ENCODE measurements at places on chromosomes 3 and 15. TPM values are rescaled to one million over a fixed set of nuclear protein-coding genes. Genes with fewer than 3 reads are reported as not detected.

- no peak overlapping the region for H3K27ac ChIP-seq
- H3K36me3 ChIP-seq = no peaks in the 10 kb centered on the region
- H3K4me1 ChIP-seq = 0 out of 2 replicates have a peak, but pooled peaks cover 3% of the 10 kb centered on the region
- no peak overlapping the region for H3K4me3 ChIP-seq
Measured at GRCh38 chr15:70339571-70340493, 242.1 kb upstream of the TLE3 start.

DNA sequence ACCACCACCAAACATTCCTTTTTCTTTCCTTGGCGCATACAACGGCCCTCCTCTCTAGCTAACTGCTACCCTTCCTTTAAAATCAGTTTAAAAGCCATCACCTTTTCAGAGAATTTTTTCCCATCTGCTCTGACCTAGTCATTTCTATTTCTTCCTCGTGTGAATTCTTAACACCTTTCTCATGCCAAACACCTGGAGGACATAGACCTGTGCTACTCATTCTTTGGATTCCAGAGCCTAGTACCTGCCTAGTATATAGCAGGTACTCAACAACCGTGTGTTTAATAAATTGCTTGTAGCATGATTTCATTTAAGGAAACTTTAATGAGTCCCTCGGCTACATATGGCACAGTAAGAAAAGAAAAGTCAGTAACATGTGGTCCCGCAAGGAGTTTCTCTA is 2.0 kb upstream of the TPM1 start:
- no peak overlapping the region for H3K4me3 ChIP-seq
- H3K27me3 ChIP-seq = peaks cover 15% of the 10 kb centered on the region
- DNase-seq = no peak
- no peaks in the 10 kb centered on the region for H3K4me1 ChIP-seq
- H3K36me3 ChIP-seq = no peaks in the 10 kb centered on the region

GRCh38 chr3:123286308-123287023 is 84.7 kb downstream of the SEC22A start:
- no peak overlapping the region for H3K27ac ChIP-seq
- no peaks in the 10 kb centered on the region for H3K36me3 ChIP-seq
- no peaks in the 10 kb centered on the region for H3K4me1 ChIP-seq
- no peak overlapping the region for H3K4me3 ChIP-seq
- no peak for DNase-seq

- H3K27ac ChIP-seq = no peak overlapping the region
- H3K4me1 ChIP-seq = no peaks in the 10 kb centered on the region
- no peak overlapping the region for H3K4me3 ChIP-seq
- no peak for DNase-seq
- H3K36me3 ChIP-seq = no peaks in the 10 kb centered on the region
- H3K27me3 ChIP-seq = no peaks in the 10 kb centered on the region
Measured at GRCh38 chr15:83585601-83586335, 68.2 kb upstream of the ADAMTSL3 start.

DNA sequence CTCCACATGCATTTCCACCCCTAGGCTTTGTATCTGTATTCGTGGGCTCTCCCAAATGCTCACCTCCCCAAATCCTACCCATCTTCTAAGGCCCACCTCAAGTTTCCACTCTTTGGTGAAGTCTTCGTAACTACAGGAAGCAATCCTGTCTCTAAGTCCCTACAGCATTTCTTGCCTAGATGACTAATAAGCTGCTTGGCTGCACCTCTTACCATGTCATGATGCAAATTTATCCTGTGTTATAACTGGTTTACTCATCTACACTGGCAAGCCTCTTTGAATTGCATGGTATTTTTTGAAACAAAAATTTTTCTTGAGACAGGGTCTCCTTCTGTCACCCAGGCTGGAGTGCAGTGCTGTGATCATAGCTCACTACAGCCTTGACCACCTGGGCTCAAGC is 73.3 kb downstream of the SETMAR start:
- H3K36me3 ChIP-seq = no peaks in the 10 kb centered on the region
- no peak for DNase-seq
- H3K4me3 ChIP-seq = no peak overlapping the region
- no peaks in the 10 kb centered on the region for H3K4me1 ChIP-seq
- H3K27me3 ChIP-seq = no peaks in the 10 kb centered on the region

GRCh38 chr3:69490971-69491370 is 105.1 kb upstream of the FRMD4B start:
- no peak overlapping the region for H3K27ac ChIP-seq
- no peaks in the 10 kb centered on the region for H3K4me1 ChIP-seq
- no peaks in the 10 kb centered on the region for H3K36me3 ChIP-seq
- no peak for DNase-seq

DNA sequence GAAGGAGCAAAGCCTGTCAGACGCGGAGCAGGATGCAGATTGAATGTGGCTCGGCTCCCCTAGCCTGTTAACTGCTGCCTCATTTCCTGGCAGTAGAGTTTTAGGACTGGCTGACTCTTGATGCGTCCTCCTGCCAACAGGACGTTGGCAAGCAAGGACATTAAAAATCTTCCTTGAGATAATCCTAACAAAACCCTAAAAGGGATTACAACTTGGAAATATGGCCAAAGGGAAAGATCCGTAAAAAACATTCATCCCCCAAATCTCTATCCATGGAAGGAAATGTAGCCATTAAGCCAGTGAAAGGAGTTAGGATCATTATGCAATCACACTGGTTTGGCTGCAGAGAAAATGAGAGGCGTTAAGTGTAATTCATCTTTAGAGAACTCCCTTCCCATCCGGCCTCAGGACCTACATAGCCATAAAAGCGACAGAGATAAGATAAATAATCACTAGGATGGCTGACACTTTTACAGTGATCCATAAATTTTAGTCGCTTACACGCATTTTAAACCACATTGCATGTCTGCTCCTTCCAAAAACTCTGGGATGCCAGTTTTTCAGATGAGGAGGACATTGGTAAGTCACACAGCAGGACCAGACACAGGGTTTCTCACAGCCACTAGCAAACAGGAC is 44.5 kb upstream of the C3orf80 start:
- H3K27me3 ChIP-seq = no peaks in the 10 kb centered on the region
- H3K27ac ChIP-seq = no peak overlapping the region
- DNase-seq = no peak
- H3K36me3 ChIP-seq = no peaks in the 10 kb centered on the region
- H3K4me3 ChIP-seq = no peak overlapping the region

GRCh38 chr15:45827275-45827674 is 192.4 kb downstream of the SQOR start:
- H3K4me1 ChIP-seq = no peaks in the 10 kb centered on the region
- no peaks in the 10 kb centered on the region for H3K36me3 ChIP-seq
- H3K4me3 ChIP-seq = no peak overlapping the region
- H3K27me3 ChIP-seq = no peaks in the 10 kb centered on the region
- no peak overlapping the region for H3K27ac ChIP-seq
- DNase-seq = no peak

- peaks cover 2% of the 10 kb centered on the region for H3K36me3 ChIP-seq
- H3K27me3 ChIP-seq = no peaks in the 10 kb centered on the region
- no peaks in the 10 kb centered on the region for H3K4me1 ChIP-seq
- H3K4me3 ChIP-seq = no peak overlapping the region
- no peak overlapping the region for H3K27ac ChIP-seq
Measured at GRCh38 chr15:34147371-34148140, 45.7 kb downstream of the PGBD4 start.

GRCh38 chr3:81894598-81894997 is 133.2 kb upstream of the GBE1 start:
- no peak overlapping the region for H3K27ac ChIP-seq
- no peaks in the 10 kb centered on the region for H3K4me1 ChIP-seq
- H3K4me3 ChIP-seq = no peak overlapping the region
- no peaks in the 10 kb centered on the region for H3K36me3 ChIP-seq
- DNase-seq = no peak

DNA sequence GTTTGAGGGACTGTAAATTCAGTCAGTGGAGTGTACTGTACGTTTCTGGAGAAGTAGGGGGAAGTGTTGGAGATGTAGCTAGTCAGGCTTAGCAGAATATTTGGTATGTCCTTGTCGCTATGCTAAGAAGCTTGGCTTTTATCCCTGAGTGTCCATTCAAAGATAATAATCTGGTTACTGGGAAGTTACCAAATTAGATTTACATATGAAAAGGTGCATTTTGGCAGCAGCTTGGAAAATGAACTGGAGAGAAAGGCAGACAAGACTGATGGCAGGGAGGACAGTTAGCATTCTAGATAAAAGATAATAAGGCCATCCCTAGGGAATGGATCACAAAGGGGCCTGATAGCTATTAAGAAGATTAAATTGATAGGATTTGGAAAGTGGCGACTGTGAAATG is 58.7 kb downstream of the P2RY1 start:
- no peak overlapping the region for H3K27ac ChIP-seq
- H3K4me3 ChIP-seq = no peak overlapping the region
- no peaks in the 10 kb centered on the region for H3K36me3 ChIP-seq
- no peaks in the 10 kb centered on the region for H3K4me1 ChIP-seq
- H3K27me3 ChIP-seq = no peaks in the 10 kb centered on the region
- DNase-seq = no peak

DNA sequence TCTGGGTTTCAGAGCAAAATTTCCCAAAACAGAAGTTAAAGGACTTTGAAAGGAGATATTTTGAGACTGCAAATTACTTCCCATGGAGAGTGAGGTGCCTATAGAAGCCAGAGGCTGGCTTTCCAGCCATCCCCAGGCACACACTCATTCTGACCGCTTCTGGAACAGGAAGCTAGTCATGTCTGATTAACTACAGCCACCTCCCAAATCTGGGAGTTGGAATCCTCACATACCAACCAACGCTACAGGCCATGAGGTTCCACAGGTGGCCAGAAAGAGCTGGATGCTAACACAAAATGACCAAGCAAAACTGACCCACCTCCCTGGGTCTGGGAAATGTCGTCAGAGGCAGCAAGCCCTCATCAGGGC is 87.2 kb downstream of the SNRK start:
- no peaks in the 10 kb centered on the region for H3K36me3 ChIP-seq
- no peak for DNase-seq
- H3K27me3 ChIP-seq = no peaks in the 10 kb centered on the region
- H3K27ac ChIP-seq = no peak overlapping the region
- H3K4me1 ChIP-seq = no peaks in the 10 kb centered on the region

DNA sequence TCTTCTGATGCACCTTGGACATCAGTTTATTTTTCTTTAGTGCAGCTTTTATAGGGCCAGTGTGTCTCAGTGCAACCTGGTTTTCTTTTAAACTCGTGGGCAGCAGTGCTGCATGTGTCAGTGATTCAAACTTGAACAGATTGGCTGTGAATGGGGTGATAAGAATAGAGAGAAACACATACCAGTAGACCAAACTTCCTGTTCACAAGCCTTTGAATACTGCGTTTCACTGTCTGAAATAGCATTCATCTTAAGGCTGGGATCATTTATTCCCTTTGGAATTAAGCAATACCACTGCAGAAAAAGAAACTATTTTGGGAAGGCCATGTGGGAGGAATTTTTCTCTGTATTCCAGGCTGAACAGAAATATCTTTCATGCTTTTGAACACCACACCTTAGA is 51.7 kb downstream of the PHLDB2 start:
- no peaks in the 10 kb centered on the region for H3K36me3 ChIP-seq
- H3K27ac ChIP-seq = no peak overlapping the region
- no peak overlapping the region for H3K4me3 ChIP-seq
- no peaks in the 10 kb centered on the region for H3K27me3 ChIP-seq

Gene CCDC54
- not detected for total RNA-seq

Gene GUCA1C
- not detected for total RNA-seq

Gene IP6K2
- total RNA-seq = 59.7 TPM

Gene DGKG
- 4.7 TPM for total RNA-seq

Gene NRG4
- total RNA-seq = 2.9 TPM

Gene KIF15
- total RNA-seq = 29.3 TPM

Gene CCR3
- 0.66 TPM for total RNA-seq

Gene MESD
- total RNA-seq = 19.2 TPM

Gene CPLX3
- not detected for total RNA-seq
